ENCODE measurements at places on chromosomes 1 and 21.
A peak's percentile ranks its signal among the peaks of the same experiment; 100 is the strongest.

DNA sequence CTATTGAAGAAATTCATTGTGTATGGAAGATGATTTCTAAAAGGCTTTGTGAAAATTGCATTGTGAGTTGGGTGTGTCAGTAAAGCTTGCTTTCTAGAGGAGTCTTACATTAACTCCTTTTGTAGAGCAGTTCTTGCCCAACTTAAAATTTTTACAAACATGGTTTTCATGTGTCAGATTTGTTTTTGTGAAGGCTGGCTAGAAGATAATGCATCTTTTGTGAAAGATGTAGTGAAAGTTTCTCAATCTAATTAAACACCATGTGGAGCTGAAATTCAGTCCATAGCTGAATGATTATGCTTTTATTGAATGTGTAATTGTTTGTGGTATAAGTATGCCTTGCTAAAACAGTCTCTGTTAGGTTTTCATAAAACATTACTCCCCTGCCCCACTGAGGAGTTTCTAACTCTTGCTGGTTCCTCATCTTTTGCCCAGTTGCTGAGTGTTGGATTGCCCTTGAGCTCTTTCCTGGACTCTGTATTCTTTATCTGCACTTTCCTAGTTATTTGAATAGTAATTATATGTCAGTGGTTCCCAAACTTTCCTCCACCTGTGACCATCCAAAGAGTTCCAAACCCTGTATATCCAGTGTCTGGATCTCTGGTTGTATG lies 38.0 kb downstream of the KCTD3 start:
- DNase-seq: no peak

DNA sequence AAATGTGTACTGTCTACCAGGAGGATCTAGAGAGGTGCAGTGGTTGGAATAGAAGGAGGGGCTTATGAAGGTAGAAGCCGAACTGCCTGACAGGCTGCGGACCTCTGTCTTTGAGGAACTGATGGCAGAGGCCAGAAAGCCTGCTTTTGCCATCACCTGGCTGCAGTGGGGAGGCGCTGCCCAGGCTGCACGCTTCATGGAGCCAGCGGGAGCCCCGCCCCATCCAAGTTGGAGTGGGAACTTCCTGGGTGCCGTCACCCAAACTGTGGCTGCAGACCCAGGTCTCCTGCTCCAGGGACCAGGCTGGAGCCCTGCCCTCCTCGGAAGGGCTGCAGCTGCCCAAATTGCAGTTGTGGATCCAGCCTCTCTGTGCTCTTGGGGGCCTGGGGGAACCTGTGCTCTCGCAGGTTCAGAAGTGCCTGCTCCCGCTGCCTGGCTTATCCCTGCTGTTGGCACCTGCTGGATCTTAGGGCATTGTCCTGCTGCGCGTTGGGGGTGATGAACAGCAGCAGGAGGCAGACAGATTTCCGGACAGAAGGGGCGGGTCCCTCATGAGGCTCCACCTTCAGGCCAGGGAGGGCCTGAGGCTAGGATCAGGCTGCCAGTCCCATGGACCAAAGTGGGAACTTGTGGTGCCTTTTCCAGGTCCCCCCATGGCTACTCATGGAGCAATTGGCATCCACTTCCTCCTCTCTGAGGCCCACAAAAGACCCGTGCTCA lies 118.0 kb upstream of the PLPPR4 start:
- no peak for DNase-seq

DNA sequence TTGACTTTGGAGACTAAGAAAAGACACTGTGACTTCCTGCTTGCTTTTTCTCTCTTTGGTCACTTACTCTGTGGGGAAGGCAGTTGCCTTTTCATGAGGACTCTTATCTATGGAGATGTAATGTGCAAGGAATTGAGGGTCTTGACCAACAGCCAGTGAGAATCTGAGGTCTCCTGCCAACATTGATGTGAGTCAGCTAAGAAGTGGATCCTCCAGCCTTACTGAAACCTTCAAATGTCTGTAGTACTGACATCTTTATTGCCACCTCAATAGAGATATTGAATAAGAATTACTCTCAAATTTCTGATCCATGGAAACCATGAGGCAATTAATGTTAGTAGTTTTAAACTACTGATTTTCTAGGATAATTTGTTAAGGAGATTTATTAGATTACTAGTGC lies 598.4 kb downstream of the ADGRL2 start:
- DNase-seq: no peak

DNA sequence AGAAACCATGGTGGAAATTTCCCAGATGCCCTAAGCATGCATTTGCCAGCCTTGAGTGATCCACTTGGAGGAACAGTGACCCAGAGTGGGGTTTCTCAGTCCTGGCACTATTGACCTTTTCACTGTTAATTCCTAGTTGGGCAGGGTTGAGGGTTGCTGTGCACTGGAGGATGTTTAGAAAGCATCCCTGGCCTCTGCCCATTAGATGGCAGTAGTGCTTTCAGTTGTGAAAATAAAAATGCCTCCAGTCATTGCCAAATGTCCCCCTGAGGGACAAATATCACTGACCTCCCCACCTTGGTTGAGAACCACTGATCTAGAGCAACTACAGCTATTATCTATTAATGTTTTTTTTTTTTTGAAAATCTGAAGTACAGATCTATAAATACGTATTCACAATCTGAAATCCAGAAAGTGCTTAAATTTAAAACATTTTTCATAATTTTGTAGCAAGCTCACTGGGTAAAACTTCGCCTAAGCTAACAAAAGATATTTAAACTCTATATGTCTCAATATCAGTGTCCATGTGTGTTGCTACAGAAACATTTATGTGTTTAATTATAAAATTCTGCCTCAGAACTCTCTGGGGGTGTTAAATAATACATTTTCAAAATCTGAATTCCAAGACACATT lies 27.3 kb downstream of the F3 start:
- DNase-seq: peak; percentile 46

DNA sequence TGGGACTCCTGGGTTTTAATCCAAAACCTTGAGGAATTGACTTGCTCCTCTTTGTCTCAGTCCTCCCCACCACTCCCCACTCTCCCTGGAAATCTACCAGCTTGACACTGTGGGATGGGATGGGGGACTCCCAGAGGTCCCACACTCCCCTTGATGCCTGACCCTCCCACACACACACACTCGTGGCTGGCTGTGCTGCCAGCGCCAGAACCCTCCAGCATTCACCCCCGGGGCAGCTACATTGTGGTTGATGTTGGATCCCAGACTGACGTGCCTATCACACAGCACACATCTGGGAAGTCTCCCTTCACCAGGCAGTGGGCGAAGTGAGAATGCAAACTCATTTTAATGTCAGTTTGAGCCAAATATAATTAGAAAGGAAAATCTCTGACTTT lies 10.0 kb downstream of the KIRREL1 start:
- peak; percentile 49 for DNase-seq

DNA sequence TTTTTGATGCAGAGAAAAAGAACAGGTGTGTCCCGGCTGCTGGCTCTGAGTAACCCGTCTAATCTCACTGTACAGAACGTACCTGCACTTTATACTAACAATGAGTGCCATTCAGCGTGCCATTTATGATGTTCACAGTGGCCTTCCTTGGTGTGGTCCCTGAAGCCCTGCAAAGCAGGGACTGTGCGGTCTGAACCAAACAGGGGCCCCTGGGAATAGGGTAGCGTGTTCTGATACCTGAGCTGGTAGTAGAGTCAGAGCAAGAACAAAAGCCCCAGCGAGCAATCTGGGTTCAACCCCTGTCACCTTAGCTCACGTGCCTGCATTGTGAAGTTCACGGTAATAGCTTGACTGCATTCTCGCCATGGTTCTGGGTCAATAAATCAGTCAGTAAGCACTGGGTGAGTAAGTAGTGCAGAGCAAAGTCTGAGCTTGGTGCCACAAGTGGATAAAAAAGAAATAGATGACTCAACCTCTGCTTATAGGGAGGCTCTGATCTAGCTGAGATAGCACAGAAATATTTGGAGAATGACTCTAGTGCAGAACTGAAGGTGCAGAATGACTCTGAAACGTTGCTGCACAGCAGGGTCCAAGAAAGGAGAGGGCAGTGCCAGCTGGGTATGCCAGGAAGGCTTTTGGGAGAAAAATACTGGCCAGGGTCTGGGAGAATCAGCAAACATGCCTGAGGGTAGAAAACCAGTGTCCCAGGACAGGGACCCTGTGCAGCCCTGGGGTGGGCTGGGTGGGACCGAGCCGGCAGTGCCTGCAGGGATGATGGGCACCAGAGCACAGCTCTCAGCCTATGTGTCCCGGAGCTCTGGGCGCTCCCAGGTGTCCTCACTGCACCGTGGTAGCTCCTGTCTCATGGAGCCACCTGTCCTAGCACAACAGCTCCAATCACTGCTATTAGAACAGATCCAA lies 125.9 kb downstream of the RHOU start:
- peak; percentile 96 for DNase-seq

All from renal cortical epithelial cell (primary cell).